ENCODE measurements at places on chromosomes 2 and 18.

DNA sequence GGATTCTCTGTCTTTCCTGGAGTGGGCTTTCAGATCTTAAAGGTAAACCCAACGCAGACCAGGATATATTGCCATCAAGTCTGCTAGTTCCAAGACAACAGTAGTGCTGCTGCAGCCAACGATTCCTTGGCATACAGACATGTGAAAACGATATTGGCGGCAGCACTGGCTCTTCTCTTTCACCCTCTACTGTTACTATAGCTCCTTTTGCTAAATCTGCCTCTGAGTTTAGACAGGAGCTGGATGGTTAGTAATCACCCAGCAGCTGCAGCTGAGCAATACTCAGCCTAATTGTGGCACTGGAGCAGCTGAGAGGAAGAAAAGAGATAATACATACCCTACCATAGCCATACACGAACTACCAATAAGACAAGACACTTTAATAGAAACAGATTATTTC lies 4.0 kb downstream of the YES1 start:
- DNase-seq = no peak

DNA sequence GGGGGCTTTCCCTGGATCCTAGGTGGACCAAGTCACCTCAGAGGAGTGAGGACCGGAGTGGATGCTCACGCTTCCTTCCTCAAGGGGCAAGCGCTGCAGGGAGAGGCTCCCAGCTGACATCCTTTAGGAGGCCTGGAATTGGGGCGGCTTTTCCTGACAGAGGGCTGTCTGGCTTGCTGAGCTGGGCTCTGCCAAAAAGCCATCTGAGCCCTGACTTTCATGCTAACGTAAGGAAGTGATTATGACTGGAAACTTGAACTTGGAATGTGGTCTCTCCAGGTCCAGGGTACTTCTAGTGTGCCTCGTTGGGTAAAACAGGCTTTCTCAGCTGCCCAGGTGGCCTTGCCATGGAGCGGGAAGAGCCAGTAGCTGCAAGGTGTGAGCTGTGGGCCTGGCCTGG lies 268.3 kb upstream of the SPRED2 start:
- no peak for DNase-seq

GRCh38 chr2:29129586-29130281 lies 14.5 kb downstream of the CLIP4 start:
- no peak for DNase-seq

GRCh38 chr2:127942002-127942401 lies 56.2 kb upstream of the AMMECR1L start:
- no peak for DNase-seq

DNA sequence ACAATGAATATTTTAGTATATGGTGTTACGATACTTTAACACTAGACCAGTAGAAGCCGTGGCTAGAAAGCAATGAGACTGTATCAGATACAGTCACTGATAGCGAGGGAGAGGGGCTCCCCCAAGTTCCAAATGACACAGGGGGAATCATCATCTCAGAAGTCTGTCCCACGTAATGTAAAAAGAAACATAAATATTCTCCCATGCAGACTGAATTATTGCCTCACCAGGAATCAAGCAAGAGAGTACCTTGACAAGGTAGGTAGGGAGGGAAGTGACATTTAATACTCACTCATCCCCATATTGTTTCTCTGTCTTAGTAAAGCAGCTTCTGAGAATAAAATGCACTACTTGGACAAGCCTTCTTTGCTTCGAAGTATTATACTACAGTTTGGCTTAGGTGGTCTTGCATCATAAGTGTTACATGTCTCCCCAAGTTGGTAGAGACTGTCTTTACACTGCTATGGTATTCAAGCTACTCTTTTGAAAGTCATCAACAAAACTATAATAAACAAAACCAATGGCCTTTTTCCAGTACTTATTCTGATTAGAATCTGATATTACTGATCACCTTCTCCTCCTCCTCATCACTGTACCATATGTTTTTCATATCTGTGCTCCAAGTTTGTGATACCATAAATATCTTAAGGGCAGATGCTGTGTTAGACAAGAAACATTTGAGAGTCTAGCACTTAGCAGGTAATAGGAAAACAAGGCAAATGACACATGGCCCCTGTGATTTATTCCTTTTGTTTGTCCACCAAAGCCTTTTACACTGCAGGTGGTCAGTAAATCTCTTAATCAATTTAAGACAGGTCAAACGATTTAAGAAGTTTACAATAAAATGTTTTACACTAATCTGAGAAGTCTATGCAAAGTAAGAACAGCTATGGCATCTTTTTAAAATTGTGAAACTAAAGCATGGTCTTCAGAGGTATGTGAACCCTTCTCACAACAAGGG lies 2.7 kb downstream of the LAPTM4A start:
- DNase-seq = no peak

DNA sequence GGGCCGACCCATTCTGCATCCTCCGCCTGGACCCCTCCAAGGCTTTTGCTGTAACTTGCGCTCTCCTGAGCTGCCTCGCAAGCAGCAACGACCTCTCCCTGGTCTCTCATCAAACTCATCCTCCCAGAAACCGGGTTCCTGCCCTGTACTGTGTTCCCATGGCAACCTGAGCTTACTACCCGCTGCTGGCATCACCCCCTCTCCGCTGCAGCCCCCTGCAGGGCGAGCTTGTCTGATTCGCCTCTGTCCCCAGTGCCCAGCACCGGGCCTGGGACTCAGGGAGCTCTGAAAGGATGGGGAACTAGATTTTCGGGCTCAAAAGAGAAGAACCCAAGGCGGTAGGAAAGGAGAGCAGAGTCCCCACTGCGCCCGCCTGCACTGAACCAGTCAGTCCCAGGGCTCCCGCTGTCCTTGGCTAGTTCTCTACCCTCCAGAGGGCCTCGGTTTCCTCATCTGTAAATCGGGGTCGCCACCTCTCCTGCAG lies 463 bp downstream of the HS1BP3 start:
- peak; percentile 69 for DNase-seq

GRCh38 chr2:100741880-100742276 lies 78.1 kb upstream of the NPAS2 start:
- DNase-seq = no peak

- no peak for DNase-seq
Observed at GRCh38 chr2:191923652-191923997, 76.7 kb upstream of the CAVIN2 start.

- peak; percentile 65 for DNase-seq
Observed at GRCh38 chr2:231604101-231604684, 11.5 kb downstream of the TEX44 start.

DNA sequence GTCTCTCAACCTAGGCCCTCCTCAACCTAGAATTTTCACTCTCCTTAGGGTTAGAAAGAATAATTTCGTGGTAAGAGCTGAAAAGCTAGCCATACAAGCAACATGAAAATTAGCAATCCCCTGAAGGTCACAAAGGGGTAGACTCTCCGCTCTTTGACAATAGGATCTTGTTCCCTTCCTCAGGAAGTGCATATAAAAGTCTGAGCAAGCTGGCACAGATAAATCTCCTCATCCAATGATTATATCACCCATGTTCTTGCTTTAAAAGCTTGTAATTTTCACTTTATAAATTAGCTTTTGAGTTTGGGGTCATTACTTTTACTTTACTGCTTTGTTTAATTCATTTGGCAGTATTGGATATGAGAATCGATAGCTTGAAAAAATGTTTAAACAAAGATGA lies 852.3 kb upstream of the CRIM1 start:
- DNase-seq = no peak

DNA sequence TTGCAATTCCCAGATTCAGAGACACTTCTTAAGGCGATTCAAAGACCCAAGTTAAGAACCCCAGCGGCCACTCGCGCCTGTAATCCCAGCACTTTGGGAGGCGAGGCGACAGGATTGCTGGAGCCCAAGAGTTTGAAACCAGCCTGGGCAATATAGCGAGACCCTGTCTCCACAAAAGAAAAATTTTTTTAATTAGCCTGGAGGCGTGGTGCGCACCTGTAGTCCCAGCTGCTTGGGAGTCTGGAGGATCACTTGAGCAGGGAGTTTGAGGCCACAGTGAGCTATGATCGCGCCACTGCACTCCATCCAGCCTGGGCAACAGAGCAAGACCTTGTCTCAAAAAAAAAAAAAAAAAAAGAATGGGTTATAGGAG lies 585 bp upstream of the ANAPC1 start:
- DNase-seq = no peak

DNA sequence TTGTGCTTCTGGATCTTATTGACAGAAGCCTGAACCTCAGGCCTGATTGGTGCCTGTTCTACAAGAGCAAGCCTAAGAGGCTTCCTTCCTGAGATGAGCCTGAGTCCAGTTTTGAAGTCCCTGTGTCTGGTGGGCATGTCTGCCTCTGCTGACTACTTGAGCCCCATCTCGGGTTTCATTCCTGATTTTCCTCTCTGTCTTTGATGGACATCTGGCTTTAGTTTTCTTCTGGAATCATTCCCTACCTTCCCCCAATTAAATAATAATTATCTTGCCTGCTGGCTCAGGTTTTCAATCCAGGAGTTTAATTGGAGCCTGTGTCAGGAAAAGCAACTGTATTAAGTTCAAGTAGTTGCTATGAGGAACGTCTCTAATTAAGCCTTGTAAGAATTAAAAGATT lies 135.5 kb upstream of the MC4R start:
- DNase-seq = no peak

Measured in cerebellar cortex (tissue), 1 donor.